ENCODE measurements at places on chromosomes 5 and 9. TPM values are rescaled to one million over a fixed set of nuclear protein-coding genes. Genes with fewer than 3 reads are reported as not detected.
A peak's percentile ranks its signal among the peaks of the same experiment; 100 is the strongest.

The TXNDC15 gene
- 30.8 TPM for total RNA-seq

The GNA14 gene
- total RNA-seq, result 3.2 TPM

The PCDHB10 gene
- 1.9 TPM for total RNA-seq

The LRRC19 gene
- not detected for total RNA-seq

GRCh38 chr5:54544044-54544443, 26.5 kb downstream of the SNX18 start:
- no peak overlapping the region for H3K27ac ChIP-seq
- no peaks in the 10 kb centered on the region for H3K4me1 ChIP-seq
- H3K27me3 ChIP-seq, result no peaks in the 10 kb centered on the region
- no peak overlapping the region for H3K4me3 ChIP-seq
- DNase-seq, result no peak
- H3K36me3 ChIP-seq, result no peaks in the 10 kb centered on the region

GRCh38 chr5:139880416-139881142, 85.0 kb downstream of the PSD2 start:
- no peak for DNase-seq
- no peaks in the 10 kb centered on the region for H3K27me3 ChIP-seq
- no peak overlapping the region for H3K27ac ChIP-seq
- no peaks in the 10 kb centered on the region for H3K4me1 ChIP-seq
- no peaks in the 10 kb centered on the region for H3K36me3 ChIP-seq

GRCh38 chr5:68011801-68012200, 203.8 kb upstream of the PIK3R1 start:
- no peak overlapping the region for H3K4me3 ChIP-seq
- H3K27ac ChIP-seq, result no peak overlapping the region
- DNase-seq, result no peak

GRCh38 chr9:83334320-83334719, 203.9 kb downstream of the FRMD3 start:
- H3K4me1 ChIP-seq, result no peaks in the 10 kb centered on the region
- H3K27me3 ChIP-seq, result no peaks in the 10 kb centered on the region
- DNase-seq, result peak; percentile 88
- no peak overlapping the region for H3K4me3 ChIP-seq
- no peaks in the 10 kb centered on the region for H3K36me3 ChIP-seq

GRCh38 chr5:5613261-5613990, 190.9 kb downstream of the ICE1 start:
- H3K36me3 ChIP-seq, result no peaks in the 10 kb centered on the region
- DNase-seq, result no peak
- no peak overlapping the region for H3K4me3 ChIP-seq
- no peak overlapping the region for H3K27ac ChIP-seq

- H3K4me1 ChIP-seq, result no peaks in the 10 kb centered on the region
- no peak overlapping the region for H3K4me3 ChIP-seq
- H3K27ac ChIP-seq, result no peak overlapping the region
- DNase-seq, result no peak
- no peaks in the 10 kb centered on the region for H3K27me3 ChIP-seq
Observed at GRCh38 chr5:133824661-133825254, 143.7 kb downstream of the C5orf15 start.

DNA sequence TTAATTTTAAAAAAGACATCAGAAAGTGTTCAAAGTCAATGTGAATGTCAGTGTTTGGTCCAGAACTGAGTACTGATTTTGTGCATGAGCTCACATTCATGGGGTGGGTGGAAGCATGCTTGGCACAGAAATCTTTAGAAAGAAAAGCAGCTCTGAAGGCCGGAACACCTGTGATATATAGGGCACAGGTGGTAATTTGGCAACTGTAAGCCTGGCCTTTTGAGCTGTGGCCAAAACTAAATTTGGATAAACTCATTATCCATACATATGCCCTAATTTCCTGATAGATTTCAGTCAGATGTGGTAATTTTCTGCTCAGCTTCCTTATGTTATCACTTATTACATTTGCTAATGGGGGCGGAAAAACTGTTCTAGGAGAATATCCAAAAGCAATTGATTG, 211.4 kb downstream of the HCN1 start:
- no peak for DNase-seq
- H3K4me3 ChIP-seq, result no peak overlapping the region
- H3K36me3 ChIP-seq, result no peaks in the 10 kb centered on the region
- H3K27ac ChIP-seq, result no peak overlapping the region

DNA sequence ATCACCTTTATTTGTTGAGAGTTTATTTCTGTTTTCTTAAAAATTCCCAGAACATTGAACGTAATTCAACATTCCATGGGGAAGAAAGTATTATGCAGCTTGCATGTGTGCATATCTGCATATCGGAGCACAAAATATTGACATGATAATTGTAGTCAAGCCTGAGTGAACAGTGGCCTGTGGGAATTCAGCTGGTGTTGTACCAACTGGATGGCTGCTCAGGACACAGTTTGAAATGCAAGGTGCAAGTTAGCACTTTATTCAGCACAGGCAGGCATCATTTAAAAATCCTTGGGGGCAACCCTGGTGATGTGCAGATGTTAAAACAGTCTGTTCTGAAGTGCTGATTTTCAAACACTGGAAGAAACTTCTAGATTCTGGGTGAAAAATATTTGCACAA, 82.4 kb downstream of the CNTLN start:
- H3K27me3 ChIP-seq, result no peaks in the 10 kb centered on the region
- H3K36me3 ChIP-seq, result no peaks in the 10 kb centered on the region
- H3K4me1 ChIP-seq, result no peaks in the 10 kb centered on the region
- no peak for DNase-seq

All from H1 (cell line).